Pancreas (tissue), 10 donors: ENCODE measurements at places on chromosomes 1 and 21. TPM values are rescaled to one million over a fixed set of nuclear protein-coding genes. Genes with fewer than 3 reads are reported as not detected.

- no peak overlapping the region for H3K27ac ChIP-seq
- no peaks in the 10 kb centered on the region for H3K36me3 ChIP-seq
- DNase-seq, result no peak
- H3K27me3 ChIP-seq, result no peaks in the 10 kb centered on the region
Measured at GRCh38 chr1:22854688-22855565, 117.7 kb downstream of the LACTBL1 start.

- DNase-seq, result no peak
- H3K36me3 ChIP-seq, result no peaks in the 10 kb centered on the region
- H3K27me3 ChIP-seq, result no peaks in the 10 kb centered on the region
- no peak overlapping the region for H3K4me3 ChIP-seq
- no peak overlapping the region for H3K27ac ChIP-seq
- no peaks in the 10 kb centered on the region for H3K4me1 ChIP-seq
Measured at GRCh38 chr1:236181059-236181458, 38.7 kb downstream of the GPR137B start.

DNA sequence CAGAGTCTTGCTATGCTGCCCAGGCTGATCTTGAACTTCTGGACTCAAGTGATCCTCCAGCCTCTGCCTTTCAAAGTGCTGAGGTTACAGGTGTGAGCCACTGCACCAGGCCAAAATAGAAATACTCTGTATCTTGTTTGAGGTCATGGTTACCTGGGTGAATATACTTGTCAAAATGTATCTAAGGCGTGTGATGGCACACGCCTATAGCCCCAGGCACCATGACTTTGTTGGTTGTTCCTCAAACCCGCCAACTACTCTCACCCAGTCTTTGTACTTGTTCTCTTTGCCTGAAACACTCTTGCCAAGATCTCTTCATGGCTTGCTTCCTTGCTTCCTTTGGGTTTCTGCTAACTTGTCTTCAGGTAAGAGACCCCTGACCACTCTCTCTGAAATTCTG lies 38.0 kb upstream of the RGS5 start:
- no peaks in the 10 kb centered on the region for H3K36me3 ChIP-seq
- H3K4me3 ChIP-seq, result no peak overlapping the region
- no peaks in the 10 kb centered on the region for H3K27me3 ChIP-seq
- H3K4me1 ChIP-seq, result no peaks in the 10 kb centered on the region
- no peak overlapping the region for H3K27ac ChIP-seq
- no peak for DNase-seq

DNA sequence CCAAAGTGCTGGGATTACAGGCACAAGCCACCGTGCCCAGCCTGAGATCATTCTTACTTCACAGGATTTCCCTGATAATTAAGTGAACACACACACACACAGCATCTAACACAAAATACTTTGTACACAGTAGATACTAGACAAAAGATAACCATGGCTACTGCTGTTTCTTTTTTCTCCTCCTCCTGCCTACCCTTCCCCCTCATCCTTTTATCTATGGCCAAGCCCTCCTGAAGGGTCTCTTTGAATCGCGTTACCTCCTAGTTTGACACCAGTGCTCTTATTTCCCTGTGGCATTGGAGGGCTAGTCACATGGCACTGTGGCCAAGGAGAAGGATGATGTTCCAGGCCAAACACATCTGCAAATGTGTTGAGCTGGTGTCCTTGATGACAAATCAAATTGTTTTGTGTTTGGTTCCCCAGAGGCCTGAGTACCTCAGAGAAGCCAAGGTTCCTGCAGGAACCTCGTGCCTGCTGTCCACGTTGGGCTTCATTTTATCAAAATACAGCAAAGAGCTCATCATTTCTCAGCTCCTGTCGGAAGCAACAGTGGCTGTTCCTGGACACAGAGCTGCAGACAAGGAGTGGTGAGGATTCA lies 20.6 kb downstream of the NDUFS5 start:
- no peak overlapping the region for H3K27ac ChIP-seq
- no peak overlapping the region for H3K4me3 ChIP-seq
- no peaks in the 10 kb centered on the region for H3K27me3 ChIP-seq
- DNase-seq, result no peak
- H3K36me3 ChIP-seq, result no peaks in the 10 kb centered on the region
- no peaks in the 10 kb centered on the region for H3K4me1 ChIP-seq

- no peak overlapping the region for H3K27ac ChIP-seq
- no peaks in the 10 kb centered on the region for H3K27me3 ChIP-seq
- DNase-seq, result no peak
- peaks cover 14% of the 10 kb centered on the region for H3K4me1 ChIP-seq
Measured at GRCh38 chr1:12435639-12436344, 182.2 kb downstream of the DHRS3 start.

GRCh38 chr1:186146974-186147373 lies 228.1 kb downstream of the TPR start:
- H3K36me3 ChIP-seq, result no peaks in the 10 kb centered on the region
- no peak for DNase-seq
- H3K4me1 ChIP-seq, result no peaks in the 10 kb centered on the region
- no peak overlapping the region for H3K27ac ChIP-seq
- H3K27me3 ChIP-seq, result no peaks in the 10 kb centered on the region

DNA sequence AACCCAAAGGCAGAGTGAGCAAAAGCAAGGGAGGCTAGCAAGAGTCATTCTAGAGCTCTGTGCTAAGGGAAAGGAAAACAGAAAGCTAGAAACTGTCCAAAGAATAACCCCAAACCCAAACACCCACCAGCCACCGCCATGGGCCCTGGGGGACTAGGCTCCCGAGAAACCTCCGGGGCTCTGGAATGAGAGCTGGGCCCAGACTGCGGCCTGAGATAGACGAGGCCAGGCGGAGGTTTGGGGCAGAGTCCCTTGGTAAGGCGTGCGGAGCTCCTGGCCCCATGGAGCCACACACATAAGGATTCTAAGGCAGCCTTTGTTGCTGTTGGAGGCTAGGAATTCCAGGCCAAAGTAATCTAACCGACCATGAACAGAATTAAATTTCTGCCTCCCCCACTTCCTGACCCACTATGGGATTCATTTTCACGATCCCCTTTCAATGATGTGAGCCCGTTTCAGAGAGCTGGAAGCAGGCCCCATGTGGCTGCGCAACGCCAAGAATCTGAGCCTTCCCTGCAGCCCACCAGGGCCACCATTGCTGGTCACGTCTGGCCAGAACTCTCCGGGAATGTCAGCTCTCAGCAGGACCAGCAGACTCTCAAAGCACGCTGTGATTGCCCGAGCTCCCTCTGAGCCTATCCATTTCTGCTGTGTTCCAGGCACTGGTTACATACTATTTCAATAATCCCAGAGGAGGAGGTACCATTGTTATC lies 145.0 kb downstream of the TRABD2B start:
- no peaks in the 10 kb centered on the region for H3K4me1 ChIP-seq
- DNase-seq, result no peak
- H3K4me3 ChIP-seq, result no peak overlapping the region
- no peak overlapping the region for H3K27ac ChIP-seq
- H3K36me3 ChIP-seq, result no peaks in the 10 kb centered on the region
- H3K27me3 ChIP-seq, result no peaks in the 10 kb centered on the region

DNA sequence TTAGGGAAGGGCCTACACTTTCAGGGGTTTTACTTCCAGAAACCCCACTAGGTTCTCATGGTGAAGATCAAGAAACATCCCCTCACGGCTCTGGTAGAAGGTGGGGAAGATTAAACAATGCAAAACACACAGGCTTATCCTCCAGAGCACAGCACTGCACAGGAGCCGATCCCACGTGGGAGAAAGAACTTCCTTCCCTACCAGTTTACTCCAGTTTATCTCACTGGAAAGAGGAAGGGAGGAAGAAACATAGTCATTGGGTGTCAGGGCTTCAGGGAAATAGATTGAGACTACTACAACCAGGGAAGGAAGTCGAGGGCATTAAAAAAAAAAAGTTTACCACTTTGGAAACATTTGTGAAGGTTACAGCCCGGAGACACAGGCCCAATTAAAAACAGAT lies 164.4 kb downstream of the NTPCR start:
- no peaks in the 10 kb centered on the region for H3K36me3 ChIP-seq
- no peaks in the 10 kb centered on the region for H3K4me1 ChIP-seq
- no peak for DNase-seq
- no peaks in the 10 kb centered on the region for H3K27me3 ChIP-seq
- no peak overlapping the region for H3K4me3 ChIP-seq

DNA sequence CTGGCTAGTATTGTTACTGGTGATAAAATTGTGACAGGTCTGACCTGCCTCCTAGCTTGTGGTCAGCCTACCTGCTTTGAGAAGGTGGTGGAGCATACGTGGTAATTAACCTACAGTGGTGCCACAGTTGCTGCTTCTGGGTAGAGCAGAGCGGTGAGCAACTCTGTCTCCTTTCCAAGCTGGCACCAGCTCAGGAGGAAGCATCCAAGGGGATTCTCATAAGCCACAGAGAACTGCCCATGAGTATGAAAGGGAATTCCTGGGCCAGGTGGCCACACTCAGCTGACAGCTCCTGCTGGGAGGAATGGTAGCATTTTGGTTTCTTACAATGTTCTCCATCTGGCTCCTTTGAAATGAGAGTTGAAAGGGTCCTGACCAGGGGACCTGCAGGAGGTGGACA lies 39.4 kb downstream of the ATP2B4 start:
- no peaks in the 10 kb centered on the region for H3K27me3 ChIP-seq
- no peaks in the 10 kb centered on the region for H3K36me3 ChIP-seq
- no peak for DNase-seq
- H3K27ac ChIP-seq, result no peak overlapping the region
- peaks cover 14% of the 10 kb centered on the region for H3K4me1 ChIP-seq

DNA sequence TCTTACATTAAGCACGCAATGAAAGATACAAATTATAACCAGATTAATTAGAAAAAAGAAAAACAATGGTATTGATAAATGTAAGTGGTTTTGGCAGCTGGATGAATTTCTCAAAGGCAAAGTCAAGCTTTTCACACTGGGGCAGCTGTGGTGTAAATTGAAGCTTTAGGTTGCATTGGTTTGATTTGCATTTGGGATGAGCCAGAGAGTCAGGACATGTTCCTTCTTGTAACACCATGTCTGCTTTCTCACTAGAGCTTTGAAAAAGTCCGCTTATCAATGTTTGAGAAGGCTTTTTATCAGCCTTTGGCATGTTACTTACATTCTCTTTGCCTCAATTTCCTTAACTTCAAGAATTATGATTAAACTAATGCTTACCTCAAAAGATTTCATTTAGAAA lies 173.9 kb downstream of the GPATCH2 start:
- no peaks in the 10 kb centered on the region for H3K36me3 ChIP-seq
- no peaks in the 10 kb centered on the region for H3K27me3 ChIP-seq
- no peak for DNase-seq
- no peak overlapping the region for H3K27ac ChIP-seq

GRCh38 chr1:41341365-41341683 lies 19.9 kb upstream of the FOXO6 start:
- DNase-seq, result no peak
- H3K36me3 ChIP-seq, result no peaks in the 10 kb centered on the region
- H3K4me3 ChIP-seq, result no peak overlapping the region
- no peaks in the 10 kb centered on the region for H3K27me3 ChIP-seq
- peaks cover 14% of the 10 kb centered on the region for H3K4me1 ChIP-seq

GRCh38 chr1:13587256-13588030 lies 3.8 kb downstream of the PDPN start:
- no peaks in the 10 kb centered on the region for H3K36me3 ChIP-seq
- DNase-seq, result no peak
- H3K4me1 ChIP-seq, result no peaks in the 10 kb centered on the region
- no peak overlapping the region for H3K27ac ChIP-seq
- H3K4me3 ChIP-seq, result no peak overlapping the region

DNA sequence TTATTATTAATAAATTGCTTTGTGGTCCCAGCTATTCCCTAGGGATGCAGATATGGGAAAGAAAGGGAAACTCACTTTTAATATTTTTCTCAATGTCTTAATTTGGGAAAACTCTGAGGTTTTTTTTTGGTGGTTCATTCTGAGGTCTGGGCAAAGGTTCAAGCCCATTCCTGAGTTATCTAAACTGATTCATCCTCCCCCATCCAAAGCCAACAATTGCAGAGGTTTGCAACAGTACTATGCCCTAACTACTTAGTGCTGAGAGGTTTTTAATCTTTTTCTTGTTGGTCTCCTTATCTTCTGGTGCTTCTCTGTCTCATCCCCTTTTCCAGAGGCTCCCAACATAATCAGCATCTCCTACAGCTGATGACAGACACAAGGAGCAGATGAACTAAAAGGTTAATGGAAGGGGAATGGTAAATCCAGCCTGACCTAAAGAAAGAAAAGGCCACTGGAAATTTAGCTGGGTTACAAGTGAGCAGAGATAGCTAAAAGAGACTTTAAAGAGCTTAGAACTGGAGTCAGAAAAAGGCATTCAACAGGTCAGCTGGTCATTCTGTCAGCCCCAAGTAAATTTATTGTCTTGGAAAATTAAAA lies 390.4 kb downstream of the TGFB2 start:
- no peaks in the 10 kb centered on the region for H3K27me3 ChIP-seq
- no peak overlapping the region for H3K27ac ChIP-seq
- no peaks in the 10 kb centered on the region for H3K36me3 ChIP-seq

DNA sequence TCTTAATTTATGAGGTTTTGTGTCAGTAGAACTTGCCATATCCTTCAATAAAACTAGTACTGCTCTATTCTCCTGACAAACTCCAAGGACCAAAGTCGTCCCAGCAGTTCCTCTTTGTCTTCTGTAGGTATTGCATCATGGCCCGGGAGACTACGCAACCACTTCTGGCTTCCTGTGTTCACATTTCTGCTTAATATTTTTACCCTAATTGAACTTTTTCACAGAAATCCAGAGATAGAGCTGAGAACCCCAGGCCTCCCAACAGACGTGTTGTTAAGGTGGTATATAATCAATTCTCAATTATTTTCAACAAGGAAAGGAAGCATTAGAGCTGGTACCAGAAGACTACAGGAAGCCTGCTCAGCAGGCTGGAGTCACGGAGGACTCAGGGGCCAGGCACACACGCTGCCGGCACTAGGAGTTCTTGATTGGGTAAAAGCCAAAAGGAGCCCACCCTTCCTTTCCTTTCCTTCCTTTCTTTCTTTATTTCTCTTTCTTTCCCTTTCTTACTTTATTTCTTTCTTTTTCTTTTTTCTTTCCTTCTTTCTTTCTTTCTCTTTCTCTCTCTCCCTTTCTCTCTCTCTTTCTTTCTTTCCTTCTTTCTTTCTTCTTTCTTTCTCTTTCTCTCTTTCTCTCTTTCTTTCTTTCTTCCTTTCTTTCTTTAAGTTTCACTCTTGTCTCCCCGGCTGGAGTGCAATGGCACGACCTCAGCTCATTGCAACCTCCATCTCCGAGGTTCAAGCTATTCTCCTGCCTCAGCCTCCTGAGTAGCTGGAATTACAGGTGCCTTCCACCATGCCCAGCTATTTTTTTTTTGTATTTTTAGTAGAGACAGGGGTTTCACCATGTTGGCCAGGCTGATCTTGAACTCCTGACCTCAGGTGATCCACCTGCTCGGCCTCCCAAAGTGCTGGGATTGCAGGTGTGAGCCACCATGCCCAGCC lies 173.7 kb downstream of the ZBTB18 start:
- no peaks in the 10 kb centered on the region for H3K36me3 ChIP-seq
- no peak overlapping the region for H3K27ac ChIP-seq
- H3K4me3 ChIP-seq, result no peak overlapping the region
- no peak for DNase-seq

Gene TAF13
- polyA plus RNA-seq, result 11.4 TPM

Gene CYP2J2
- 2.4 TPM for polyA plus RNA-seq

Gene RNU1-1
- not detected for polyA plus RNA-seq

Gene PRKAB2
- polyA plus RNA-seq, result 6.5 TPM

Gene SLC27A3
- polyA plus RNA-seq, result 46.9 TPM

Gene SPRR2B
- not detected for polyA plus RNA-seq
